ENCODE measurements at places on chromosomes 1 and 21. TPM values are rescaled to one million over a fixed set of nuclear protein-coding genes. Genes with fewer than 3 reads are reported as not detected.

The PTPRF gene
- polyA plus RNA-seq, result 244 TPM

The HPCAL4 gene
- polyA plus RNA-seq, result 0.84 TPM

The IRF6 gene
- polyA plus RNA-seq, result 19.4 TPM

The YARS1 gene
- 72.6 TPM for polyA plus RNA-seq

The SLAMF9 gene
- polyA plus RNA-seq, result not detected

The GNPAT gene
- polyA plus RNA-seq, result 62.3 TPM

The KAZN gene
- polyA plus RNA-seq, result 33.0 TPM

The MTARC2 gene
- polyA plus RNA-seq, result 54.4 TPM
